ENCODE measurements at places on chromosomes 3 and 15.

DNA sequence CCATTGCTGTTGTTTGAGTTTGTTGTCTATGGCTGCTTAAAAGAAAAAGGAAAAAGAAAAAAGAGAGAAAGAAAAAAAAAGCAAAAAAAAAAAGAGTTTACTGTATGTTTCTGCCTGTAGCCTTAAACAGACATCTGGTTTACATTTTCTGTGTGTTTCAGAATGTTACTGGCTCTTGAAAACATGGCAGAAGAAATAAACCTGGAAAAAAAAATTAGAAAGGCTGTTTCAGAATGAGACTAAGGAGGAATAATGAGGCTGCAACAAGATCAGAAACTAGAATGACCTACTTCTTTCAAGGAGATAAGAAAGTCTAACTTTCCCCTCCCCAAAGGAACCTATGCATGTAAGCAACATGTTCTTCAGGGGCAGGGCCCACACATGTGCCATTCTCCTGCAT lies 292.1 kb downstream of the DIPK2A start:
- H3K36me3 ChIP-seq, result no peaks in the 10 kb centered on the region
- H3K27ac ChIP-seq, result no peak overlapping the region
- H3K4me3 ChIP-seq, result no peak overlapping the region
- DNase-seq, result no peak
- no peaks in the 10 kb centered on the region for H3K27me3 ChIP-seq

GRCh38 chr3:157782236-157782635 lies 279.0 kb upstream of the VEPH1 start:
- no peak overlapping the region for H3K4me3 ChIP-seq
- no peaks in the 10 kb centered on the region for H3K36me3 ChIP-seq
- no peaks in the 10 kb centered on the region for H3K27me3 ChIP-seq
- no peak overlapping the region for H3K27ac ChIP-seq
- no peaks in the 10 kb centered on the region for H3K4me1 ChIP-seq

GRCh38 chr3:178385280-178385952 lies 150.8 kb upstream of the KCNMB2 start:
- H3K36me3 ChIP-seq, result no peaks in the 10 kb centered on the region
- no peak overlapping the region for H3K27ac ChIP-seq
- no peak overlapping the region for H3K4me3 ChIP-seq
- no peaks in the 10 kb centered on the region for H3K4me1 ChIP-seq
- H3K27me3 ChIP-seq, result no peaks in the 10 kb centered on the region
- DNase-seq, result no peak

- no peak overlapping the region for H3K4me3 ChIP-seq
- H3K27ac ChIP-seq, result no peak overlapping the region
- H3K27me3 ChIP-seq, result no peaks in the 10 kb centered on the region
- H3K4me1 ChIP-seq, result no peaks in the 10 kb centered on the region
- DNase-seq, result no peak
These were observed 389.0 kb downstream of the LSAMP start for GRCh38 chr3:116056280-116056679.

GRCh38 chr15:85457392-85457968 lies 77.1 kb downstream of the AKAP13 start:
- no peak overlapping the region for H3K4me3 ChIP-seq
- H3K4me1 ChIP-seq, result no peaks in the 10 kb centered on the region
- H3K27ac ChIP-seq, result no peak overlapping the region
- no peaks in the 10 kb centered on the region for H3K36me3 ChIP-seq
- no peaks in the 10 kb centered on the region for H3K27me3 ChIP-seq

DNA sequence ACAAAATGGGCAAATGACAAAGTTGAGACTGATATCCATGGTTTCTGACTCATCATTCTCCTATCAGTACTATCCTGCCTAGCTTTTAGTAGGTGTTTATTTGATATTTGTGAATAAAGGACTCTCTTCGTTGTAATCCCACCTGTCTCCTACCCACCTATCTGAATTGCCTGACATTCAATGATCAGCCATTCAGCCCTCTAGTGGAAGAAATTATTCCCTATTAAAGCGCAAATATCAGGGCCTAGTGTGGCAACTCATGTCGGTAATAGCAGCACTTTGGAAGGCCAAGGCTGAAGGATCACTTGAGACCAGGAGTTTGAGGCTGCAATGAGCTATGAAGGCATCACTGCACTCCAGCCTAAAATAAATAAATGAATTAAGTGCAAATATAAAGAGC lies 195.7 kb upstream of the SETMAR start:
- H3K27ac ChIP-seq, result no peak overlapping the region
- H3K27me3 ChIP-seq, result no peaks in the 10 kb centered on the region
- H3K4me1 ChIP-seq, result no peaks in the 10 kb centered on the region
- H3K36me3 ChIP-seq, result no peaks in the 10 kb centered on the region

DNA sequence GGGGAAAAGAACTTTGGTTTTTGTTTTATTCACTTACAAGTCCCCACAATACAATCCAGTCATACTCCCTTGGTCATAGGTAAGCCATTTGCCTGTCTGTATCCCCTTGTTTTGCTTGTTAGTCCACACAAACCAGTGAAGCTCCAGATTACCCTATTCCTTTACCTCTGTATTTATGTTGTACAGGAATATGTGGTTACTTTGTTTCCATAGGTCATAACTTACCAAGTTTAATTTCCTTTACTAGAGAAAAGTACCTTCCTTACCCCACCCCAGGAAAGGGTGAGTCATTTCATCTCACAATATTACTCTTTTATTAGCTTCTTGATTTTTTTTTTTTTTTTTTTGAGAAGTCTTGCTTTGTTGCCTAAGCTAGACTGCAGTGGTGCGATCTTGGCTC lies 113.4 kb upstream of the LRRFIP2 start:
- no peak for DNase-seq
- peaks cover 58% of the 10 kb centered on the region for H3K36me3 ChIP-seq
- no peaks in the 10 kb centered on the region for H3K4me1 ChIP-seq
- H3K27me3 ChIP-seq, result no peaks in the 10 kb centered on the region
- H3K4me3 ChIP-seq, result no peak overlapping the region

GRCh38 chr15:50523851-50524251 lies 22.6 kb downstream of the USP50 start:
- no peaks in the 10 kb centered on the region for H3K36me3 ChIP-seq
- no peak overlapping the region for H3K27ac ChIP-seq
- DNase-seq, result no peak
- no peaks in the 10 kb centered on the region for H3K27me3 ChIP-seq
- no peak overlapping the region for H3K4me3 ChIP-seq

DNA sequence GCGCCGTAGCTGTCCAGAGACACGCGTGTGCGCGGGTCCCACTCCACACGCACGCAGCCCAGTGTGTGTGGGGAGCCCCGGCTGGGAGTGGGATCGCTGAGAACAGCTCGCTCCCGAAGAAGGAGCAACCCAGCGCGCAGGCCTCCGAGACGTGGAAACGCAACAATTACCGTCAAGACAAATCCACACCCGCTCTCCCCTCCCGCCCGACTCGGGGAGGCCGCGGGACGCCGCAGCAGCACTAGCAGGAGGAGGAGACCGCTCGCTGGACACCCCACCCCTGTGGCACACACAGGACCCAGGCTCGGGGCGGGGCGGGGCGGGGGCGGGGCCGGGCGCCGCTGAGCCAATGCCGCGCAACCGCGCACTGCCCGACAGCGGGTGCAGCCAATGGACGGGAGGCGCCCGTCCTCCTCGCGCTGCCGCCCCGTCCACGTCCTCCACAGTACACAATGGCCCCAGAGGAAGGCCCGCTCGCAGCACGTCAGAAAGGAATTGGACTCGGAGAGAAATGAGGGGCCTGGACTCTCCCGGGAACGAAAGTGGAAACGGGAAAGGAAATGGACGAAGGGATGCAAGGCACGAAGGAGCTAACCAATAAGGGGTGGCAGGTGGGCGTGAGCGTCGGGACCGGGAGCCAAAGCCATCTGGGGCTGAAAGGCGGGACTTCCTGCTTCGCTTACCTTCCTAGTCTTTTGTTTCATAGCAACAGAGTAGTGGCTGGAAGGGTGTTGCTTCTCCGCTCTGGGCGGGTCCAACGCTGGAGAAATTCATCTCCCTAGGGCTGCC lies at the start of gene CBLB:
CBLB (minus strand) TSS at position 271 of the 789 bp plus-strand sequence. CDS start 1,435 bp downstream, outside the sequence.
- H3K27ac ChIP-seq, result peak within 1 kb of the TSS; percentile 97
- H3K4me3 ChIP-seq, result peak within 1 kb of the TSS; percentile 95
- peak; percentile 90 for DNase-seq
- H3K4me1 ChIP-seq, result peaks cover 3% of the 10 kb centered on the region
- no peaks in the 10 kb centered on the region for H3K27me3 ChIP-seq

DNA sequence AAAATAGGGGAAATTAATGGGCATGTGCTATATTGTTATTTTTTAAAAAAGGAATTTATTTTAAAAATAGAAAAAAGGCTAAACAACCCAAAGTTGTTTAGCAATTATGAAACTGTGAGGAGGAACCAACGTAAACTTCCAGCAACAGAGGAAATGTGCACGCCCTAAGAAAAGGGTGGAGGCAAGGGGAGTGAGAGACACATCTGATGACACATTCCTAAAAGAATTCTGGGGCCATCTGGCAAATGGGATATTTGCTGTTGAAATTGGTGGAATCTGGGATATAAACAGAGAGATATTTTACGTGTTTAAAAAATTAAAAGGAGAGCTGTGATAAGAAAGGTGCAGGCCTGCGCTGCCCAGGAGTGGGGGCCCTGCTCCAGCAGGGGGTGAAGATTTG lies 50.8 kb upstream of the MUC13 start:
- DNase-seq, result no peak
- H3K4me1 ChIP-seq, result peaks cover 34% of the 10 kb centered on the region
- H3K4me3 ChIP-seq, result no peak overlapping the region
- no peaks in the 10 kb centered on the region for H3K36me3 ChIP-seq
- no peaks in the 10 kb centered on the region for H3K27me3 ChIP-seq
- peak overlapping the region; percentile 87 for H3K27ac ChIP-seq

DNA sequence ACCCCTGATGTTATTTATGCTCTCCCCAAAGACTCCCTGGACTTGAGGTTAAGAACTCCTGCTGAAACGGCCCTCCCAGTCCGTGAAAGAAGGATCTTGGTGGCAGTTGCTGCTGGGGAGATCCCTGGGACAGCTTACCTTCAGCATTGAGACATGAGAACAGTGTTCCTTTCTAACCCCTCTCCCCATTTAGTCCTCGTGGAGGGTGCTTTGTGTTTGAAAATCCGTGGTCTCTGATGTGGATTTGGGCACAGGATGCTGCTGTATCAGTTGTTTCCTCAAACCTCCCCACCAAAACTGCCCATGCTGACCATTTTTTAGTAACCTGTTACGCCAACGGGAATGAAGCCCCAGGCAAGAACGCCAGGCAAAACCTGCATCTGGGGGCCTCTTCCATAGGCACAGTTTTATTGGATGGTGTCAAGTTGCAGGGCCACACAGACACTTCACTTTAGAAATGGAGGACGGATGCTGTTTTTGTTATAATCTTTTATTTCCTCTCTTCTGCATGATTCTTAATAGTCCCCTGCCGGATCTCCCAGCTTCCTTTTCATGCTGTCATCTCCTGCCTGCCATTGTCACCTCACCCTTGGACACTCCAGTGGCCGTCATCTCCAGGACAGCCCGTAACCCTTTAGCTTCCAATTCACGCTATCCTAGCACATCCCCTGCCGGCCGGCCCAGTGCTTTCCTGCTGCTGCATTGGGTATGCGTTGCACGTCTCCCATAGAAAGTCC lies 31.7 kb upstream of the CEMIP start:
- H3K27me3 ChIP-seq, result no peaks in the 10 kb centered on the region
- H3K27ac ChIP-seq, result no peak overlapping the region
- H3K4me1 ChIP-seq, result peaks cover 13% of the 10 kb centered on the region
- H3K36me3 ChIP-seq, result peaks cover 17% of the 10 kb centered on the region

- no peaks in the 10 kb centered on the region for H3K36me3 ChIP-seq
- no peak for DNase-seq
- H3K27me3 ChIP-seq, result no peaks in the 10 kb centered on the region
- H3K4me3 ChIP-seq, result no peak overlapping the region
- H3K27ac ChIP-seq, result no peak overlapping the region
These were observed 108.4 kb upstream of the SPATA12 start for GRCh38 chr3:56952061-56952460.

- no peak overlapping the region for H3K4me3 ChIP-seq
- no peak overlapping the region for H3K27ac ChIP-seq
- H3K36me3 ChIP-seq, result no peaks in the 10 kb centered on the region
- H3K4me1 ChIP-seq, result no peaks in the 10 kb centered on the region
These were observed 31.7 kb upstream of the SYNM start for GRCh38 chr15:99073008-99073717.

GRCh38 chr3:8278448-8278847 lies 223.2 kb upstream of the LMCD1 start:
- H3K4me1 ChIP-seq, result no peaks in the 10 kb centered on the region
- no peaks in the 10 kb centered on the region for H3K36me3 ChIP-seq
- H3K27me3 ChIP-seq, result no peaks in the 10 kb centered on the region
- no peak overlapping the region for H3K27ac ChIP-seq
- DNase-seq, result no peak
- H3K4me3 ChIP-seq, result no peak overlapping the region

- H3K36me3 ChIP-seq, result no peaks in the 10 kb centered on the region
- H3K4me1 ChIP-seq, result no peaks in the 10 kb centered on the region
- no peak overlapping the region for H3K27ac ChIP-seq
- H3K27me3 ChIP-seq, result no peaks in the 10 kb centered on the region
These were observed 100.8 kb downstream of the KLF13 start for GRCh38 chr15:31427411-31427810.

DNA sequence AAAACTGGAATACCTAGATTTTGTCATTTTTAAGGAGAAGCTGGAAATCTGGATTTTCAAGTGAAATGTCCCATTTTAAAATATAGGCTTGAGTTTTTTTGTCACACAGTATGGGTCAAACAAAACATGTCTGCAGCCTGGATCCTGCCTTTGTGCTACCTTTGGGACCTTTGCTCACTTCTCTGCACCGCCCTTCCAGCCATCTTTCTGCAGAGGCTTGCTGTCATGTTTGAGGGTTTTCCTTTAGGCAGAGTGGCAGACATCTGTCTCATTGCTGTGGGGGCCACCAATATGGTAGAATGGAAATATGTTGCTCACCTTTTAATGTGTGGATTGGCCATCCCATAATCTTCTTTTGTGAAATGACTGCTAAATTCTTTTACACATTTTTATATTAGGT lies 136.3 kb downstream of the EEFSEC start:
- no peak overlapping the region for H3K27ac ChIP-seq
- no peak for DNase-seq
- H3K4me3 ChIP-seq, result no peak overlapping the region

Data from large intestine (tissue), 12 donors.